Neural crest cell (in vitro differentiated cells): ENCODE measurements at places on chromosomes 2 and 18. TPM values are rescaled to one million over a fixed set of nuclear protein-coding genes. Genes with fewer than 3 reads are reported as not detected.

The FEV gene
- not detected in 2 replicates for total RNA-seq

The HAAO gene
- 3.5 and 4.9 TPM in 2 replicates for total RNA-seq

The REG3A gene
- not detected in 2 replicates for total RNA-seq

DNA sequence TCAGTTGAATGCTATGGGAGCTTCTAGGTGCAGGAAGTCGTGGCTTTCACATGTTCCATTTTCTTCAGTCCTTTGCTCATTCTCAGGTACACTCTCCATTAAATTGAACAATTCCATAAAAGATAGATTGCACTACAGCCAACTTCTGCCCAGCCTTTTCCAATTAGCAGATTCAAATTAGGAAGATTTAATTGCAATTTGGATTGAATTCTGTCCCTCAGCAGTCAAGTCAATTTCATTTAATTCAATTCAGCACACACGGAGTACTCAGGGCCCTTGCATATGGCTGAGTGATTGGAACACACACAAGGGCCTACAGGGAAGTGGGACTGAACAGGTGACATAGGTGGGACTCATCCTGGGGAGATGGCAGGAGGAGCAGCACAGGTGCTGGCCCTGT lies 220.4 kb downstream of the LOXHD1 start:
- DNase-seq = no peak

GRCh38 chr2:61898810-61899209 lies 6.7 kb upstream of the COMMD1 start:
- no peak for DNase-seq

DNA sequence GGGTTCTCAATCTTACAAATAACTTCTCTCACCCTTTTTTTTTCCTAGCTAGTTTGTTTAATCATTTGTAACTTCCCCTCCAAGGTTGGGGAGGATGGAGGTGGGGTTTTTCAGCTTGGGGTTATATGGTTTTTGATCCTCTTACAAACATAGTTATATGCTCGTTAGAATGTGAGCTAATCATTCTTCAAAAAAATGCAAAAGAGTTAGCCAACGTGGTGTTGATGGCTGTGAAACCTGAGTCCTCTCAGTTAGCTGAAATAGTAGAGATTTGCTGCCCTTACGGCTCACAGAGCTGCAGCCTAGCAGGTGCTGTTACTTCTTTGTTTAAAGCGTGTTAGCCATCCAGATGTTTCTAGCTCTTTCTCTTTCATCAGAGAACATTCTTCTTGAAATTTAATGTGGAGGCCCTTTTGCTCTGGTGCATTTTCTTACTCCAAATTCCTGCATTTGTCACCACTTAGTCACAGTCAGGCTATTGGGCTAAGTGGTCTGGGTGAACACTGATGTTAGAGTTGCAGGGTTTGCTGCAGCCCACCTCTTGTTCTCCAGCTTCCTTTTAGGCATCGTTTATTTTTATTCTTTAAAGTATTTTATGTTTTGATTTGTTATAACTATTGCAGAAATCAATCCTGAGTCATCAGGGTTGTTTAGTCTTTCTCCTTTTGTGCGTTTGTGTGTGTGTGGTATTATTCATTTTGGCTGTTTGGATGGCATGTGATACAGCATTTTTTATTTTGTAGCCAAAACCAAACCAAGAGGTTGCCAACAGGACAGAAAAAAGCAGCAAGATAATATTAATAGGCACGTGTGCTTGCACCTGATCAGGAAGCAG lies 41.1 kb downstream of the LIMS1 start:
- DNase-seq = no peak

DNA sequence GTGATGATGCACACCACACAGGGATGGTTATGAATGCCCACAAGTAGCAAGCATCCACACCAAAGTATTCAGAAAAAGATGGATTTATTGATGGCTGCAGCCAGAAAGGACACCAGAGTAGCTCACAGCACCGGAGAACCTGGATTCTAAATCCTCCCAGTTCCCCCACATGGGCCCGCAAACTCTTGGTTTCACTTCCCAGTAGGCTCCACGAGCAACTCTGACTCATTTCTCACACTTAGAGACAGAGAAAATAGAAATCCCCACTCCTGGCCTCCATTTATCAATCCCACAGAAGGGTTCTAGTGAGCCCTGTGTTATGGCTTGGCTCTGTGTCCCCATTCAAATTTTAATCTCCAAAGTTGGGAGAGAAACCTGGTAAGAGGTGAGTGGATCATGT lies 426.7 kb upstream of the MYT1L start:
- no peak for DNase-seq

GRCh38 chr2:115946891-115947290 lies 1504.5 kb downstream of the DPP10 start:
- no peak for DNase-seq
